Calu3 (cell line): ENCODE measurements at places on chromosomes 16 and 17. TPM values are rescaled to one million over a fixed set of nuclear protein-coding genes. Genes with fewer than 3 reads are reported as not detected.

The AIPL1 gene
- not detected in 2 replicates for total RNA-seq

The KIF2B gene
- not detected in 2 replicates for total RNA-seq

The MLKL gene
- total RNA-seq = 38.8 and 46.1 TPM in 2 replicates

The C17orf107 gene
- total RNA-seq = 2.1 and 3.2 TPM in 2 replicates

The LGALS9 gene
- total RNA-seq = 93.1 and 214 TPM in 2 replicates

The RND2 gene
- 0.15 and 0.40 TPM in 2 replicates for total RNA-seq

The STH gene
- not detected in 2 replicates for total RNA-seq

The PPP4C gene
- 184 and 187 TPM in 2 replicates for total RNA-seq

The FOXJ1 gene
- 0.15 TPM in 1 of 2 replicates, not detected in the other for total RNA-seq

The BPTF gene
- 66.8 and 67.6 TPM in 2 replicates for total RNA-seq

The KRT28 gene
- not detected in 2 replicates for total RNA-seq

The GFOD2 gene
- total RNA-seq = 23.9 and 25.6 TPM in 2 replicates

The SBK1 gene
- total RNA-seq = 4.4 and 4.9 TPM in 2 replicates

The DNAH17 gene
- 0.19 and 0.61 TPM in 2 replicates for total RNA-seq

The KIF18B gene
- total RNA-seq = 72.8 and 84.6 TPM in 2 replicates

The TIMM22 gene
- total RNA-seq = 7.2 and 7.7 TPM in 2 replicates

The CLDN7 gene
- total RNA-seq = 266 and 314 TPM in 2 replicates

The KRTAP2-1 gene
- total RNA-seq = not detected in 2 replicates

The ZNF750 gene
- total RNA-seq = not detected in 2 replicates

The CIBAR2 gene
- total RNA-seq = not detected in 2 replicates

The PRDM7 gene
- not detected in 2 replicates for total RNA-seq
